ENCODE measurements at places on chromosomes 11 and 22.

DNA sequence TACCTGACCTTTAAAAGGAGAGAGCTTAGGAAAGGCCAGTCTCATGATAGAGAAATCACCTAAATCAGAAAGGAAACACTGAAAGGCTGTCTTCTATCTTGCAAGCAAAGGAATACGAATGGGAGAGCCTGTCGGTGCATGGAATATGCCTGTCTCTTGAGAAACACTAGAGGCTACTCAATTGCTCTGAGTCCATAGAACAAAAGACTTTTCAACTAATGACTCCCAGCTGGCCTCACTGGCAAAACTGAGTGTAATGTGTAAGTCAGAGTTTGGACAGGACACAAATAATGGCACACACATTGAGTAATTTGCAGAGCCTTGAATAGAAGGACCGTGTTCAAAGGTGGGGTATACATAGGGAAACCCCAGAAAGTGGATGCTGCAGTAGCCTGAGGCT, 171.0 kb upstream of the ARHGAP20 start:
- no peak for DNase-seq

DNA sequence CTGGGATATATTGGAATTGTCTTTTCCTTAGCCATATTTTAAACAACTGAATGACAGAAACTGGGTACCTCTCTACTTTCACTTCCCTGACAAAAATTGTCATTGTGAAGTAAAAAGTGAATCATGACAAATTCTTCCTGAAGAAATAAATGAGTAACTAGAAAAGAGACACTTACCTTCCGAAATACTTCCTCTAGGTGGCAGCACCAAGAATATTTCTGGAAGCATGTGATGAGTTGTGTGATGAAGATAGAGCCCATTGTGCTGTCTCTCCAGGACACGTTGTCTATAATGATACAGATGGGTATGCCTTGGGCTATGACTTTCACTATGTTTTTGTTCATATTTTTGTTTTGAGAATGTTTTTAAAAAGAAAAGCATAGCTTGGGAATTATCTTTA, 21.5 kb downstream of the CASP4 start:
- DNase-seq = peak; percentile 63

DNA sequence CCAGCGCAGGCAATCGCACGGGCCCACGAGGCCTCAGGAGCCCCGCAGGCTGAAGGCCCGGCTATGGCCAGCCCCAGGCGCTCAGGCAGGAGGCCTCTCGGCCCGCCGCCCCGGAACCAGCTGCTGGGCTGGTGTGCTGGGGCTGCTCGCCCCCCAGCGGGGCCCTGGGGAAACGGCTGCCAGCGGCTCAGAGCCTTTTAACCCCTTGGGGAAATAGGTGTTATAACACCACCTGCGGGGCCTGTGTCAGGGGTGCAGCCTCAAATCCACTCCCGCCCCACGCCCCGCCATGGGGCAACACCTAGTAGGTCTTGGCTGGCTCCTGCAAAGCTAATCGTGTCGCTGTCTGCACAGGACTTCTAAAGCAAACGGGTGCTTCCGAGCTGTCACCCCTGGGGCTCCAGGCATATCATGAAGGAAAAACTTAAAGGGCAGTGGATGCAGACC, 237.4 kb downstream of the TTC28 start:
- peak; percentile 79 for DNase-seq

DNA sequence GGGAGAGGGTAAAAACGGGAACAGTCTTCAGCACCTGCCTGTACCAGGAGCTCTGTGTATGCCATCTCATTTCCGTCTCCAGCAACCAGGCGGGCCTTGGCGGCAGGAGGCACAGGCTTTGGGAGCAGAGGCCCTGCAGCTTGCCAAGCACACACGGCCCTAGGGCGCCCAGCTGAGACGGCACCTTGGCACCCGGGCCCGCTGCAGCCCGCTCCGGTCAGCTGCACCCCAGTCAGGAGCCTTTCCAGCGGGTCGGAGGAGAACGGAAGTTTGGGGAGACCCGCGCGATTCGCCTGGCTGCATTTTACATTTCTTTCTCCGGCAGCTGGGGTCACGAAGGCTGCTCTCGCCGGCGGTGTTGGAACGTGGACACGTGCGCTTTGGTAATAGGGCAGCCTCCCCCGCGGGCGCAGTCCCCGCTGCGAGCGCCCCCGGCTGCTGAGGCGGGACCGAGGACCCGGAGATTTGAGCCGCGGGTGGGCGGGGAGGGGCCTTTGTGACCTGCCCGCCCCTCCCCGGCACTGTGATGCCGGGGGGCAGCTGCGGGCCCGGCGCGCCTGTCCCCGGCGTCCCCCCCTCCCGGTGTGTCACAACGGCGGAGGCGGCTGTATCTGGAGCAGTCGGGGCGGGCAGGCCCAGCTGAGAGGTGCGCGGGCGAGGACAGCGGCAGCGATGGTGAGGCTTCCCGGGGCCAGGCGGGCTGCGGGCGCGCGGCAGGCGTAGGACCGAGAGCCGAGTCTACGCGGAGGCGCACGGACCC, at the start of gene TUBA8:
TUBA8 (plus strand) TSS at position 616 of the 760 bp plus-strand sequence; CDS start at position 673, 57 bp downstream.
- peak; percentile 21 for DNase-seq

GRCh38 chr22:24134090-24134846, 47.0 kb upstream of the SUSD2 start:
- DNase-seq = no peak

DNA sequence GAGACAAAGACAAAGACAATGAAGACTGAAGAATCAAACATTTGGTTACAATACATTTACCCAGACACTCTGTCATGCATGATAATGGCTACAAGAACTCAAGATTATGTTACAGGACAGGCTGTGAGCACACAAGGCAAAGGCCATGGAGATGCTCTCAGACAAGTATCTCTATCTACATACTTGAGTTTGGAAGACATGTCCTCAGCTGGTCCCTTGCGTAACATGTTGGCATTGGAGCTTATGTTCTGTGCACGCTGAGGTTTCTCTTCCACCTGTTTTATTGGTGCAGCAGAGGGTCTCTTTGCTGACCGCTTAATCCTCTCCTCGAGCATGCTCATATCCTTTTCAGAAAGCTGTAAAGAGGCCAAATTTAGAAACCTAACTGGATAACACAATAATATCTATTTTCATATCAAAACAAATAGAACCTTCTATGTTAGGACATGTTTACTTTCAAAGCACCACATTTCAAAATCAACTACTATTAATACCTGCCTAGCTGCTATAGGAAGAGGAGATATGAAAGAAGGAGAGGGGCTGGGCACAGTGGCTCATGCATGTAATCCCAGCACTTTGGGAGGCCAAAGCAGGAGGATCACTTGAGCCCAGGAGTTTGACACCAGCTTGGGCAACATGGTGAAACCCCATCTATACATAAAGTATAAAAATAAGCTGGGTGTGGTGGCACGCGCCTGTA, 41.6 kb downstream of the F2 start:
- no peak for DNase-seq

DNA sequence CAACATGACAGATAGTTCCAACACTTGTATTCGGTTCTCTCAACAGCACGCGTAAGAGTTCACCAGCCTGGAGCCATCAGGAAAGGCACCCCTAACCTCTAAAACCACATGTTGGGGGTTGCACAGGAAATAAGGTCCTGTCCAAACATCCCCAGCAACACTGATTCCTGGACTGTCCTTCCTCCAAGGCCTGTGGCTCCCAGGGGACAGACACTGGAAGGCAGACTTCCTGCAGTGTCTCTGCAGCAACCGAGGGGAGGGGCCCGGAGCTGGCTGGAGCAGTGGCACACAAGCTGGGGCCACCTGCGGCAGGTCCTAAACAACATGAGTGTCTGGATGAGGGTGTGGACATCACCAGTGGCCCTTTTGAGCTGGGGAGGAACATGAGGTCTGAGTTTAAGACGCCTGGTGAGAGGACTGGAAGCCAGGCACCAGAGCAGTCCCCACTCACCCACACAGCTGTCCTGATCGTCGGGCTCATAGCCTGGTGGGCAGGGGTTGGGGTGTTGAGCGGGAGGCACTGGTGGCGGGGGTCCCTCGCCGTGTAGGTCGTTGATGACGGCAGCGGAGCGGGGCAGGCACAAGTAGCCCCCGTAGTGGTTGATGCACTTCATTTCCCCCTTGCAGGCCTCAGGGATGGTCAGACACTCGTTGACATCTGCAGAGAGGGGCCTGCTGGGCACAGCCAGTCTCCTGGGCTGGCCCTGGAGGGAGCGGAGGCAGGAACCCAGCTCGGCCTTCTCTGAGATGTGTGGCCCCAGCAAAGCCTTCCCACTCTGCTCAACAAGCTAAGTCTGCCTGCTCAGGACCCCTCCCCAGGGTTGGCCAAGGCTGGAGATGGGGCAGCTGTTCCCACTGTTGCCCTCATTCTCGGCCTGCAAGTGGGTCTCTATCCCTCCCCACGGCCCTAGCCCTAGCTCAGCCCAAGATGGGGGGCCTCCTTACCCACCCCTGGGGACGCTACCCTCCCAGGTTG, 1.6 kb downstream of the EFEMP2 start:
- DNase-seq = peak; percentile 73

DNA sequence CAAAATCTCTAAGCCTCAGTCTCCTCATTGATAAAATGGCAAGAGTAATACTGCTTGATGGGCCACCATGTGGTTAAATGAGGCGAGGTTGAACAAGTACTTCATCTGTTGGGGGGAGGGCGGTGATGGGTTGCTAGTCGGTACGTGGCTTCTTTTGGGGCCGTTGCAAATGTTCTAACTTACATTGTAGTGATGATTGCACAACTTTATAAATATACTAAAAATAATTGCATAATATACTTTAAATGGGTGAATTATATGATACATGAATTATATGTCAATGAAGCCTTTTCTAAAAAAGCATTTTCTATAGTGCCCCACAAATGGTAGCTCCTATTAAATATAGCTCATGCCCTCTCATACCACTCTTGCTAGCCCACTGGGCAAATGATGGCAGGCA, 6.5 kb downstream of the MS4A8 start:
- DNase-seq = no peak

DNA sequence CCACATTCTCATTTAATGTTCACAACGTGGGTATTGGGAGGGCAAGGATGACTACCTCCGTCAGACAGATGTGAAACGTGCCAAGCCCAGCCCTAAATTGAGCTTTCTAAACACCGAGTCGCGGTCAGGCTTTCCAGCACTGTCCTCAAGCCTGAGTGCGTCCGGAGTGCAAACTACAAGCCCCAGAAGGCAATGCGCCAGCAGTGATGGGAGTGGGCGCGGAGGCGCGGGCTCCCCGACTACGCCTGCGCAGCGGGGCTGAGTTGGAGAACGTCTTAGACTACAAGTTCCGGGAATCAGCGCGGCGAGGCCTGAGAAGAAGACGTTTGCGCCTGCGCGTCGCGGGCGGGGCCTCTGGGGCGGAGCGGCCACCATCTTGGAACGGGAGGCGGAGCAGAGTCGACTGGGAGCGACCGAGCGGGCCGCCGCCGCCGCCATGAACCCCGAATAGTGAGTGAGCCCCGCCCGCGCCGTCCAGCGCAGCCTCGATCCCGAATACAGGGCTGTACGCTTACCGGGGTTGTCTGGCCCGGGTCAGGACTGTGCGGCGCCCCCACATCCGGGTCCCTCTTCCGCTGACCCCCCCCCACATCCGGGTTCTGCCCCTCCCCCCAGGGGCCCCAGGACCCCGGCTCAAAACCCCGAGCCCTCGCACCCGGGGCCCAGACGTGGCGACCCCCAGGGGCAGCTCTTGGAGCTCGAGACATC, at the start of gene RAB1B:
RAB1B (plus strand) TSS at position 396 of the 708 bp plus-strand sequence; CDS start at position 437, 41 bp downstream.
- DNase-seq = peak; percentile 99

DNA sequence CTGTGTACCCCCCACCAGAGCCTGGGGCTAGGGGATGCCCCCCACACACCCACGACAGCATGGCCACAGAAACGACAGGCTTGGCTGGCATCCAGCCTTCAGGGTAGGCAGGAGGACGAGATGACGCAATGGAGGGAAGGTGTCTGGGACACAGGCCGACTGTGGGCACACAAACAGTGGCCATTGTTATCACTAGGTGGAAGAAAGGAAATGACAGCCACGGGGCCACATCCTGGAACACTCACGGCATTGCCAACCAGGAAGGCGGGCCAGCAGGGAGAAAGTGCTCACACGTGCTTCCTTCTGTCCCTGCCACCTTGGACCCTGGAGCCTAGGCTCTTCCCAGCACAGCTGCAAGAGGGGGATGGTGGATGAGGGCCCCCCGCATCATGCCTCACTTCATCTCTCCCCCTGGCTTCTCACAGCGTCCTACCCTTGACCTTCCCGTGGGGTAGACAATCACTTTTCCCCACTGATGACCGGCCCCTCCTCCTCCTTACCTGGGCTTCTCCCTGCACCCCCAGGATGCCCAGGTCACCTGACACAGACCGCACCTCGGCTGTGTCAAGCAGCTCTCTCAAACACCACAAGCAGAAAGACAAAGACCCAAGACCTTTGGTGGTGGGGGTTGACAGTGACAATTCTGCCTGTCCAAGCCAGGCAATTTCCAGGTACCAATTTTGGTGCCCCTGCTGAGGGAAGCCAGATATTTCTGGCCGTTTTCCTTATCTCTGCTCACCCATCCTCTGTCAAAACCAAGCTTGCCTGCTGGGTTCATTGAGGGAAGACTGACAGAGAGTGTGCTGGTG, 8.6 kb downstream of the PLA2G6 start:
- DNase-seq = no peak

- DNase-seq = no peak
These were observed 432.2 kb downstream of the RAB38 start for GRCh38 chr11:87743007-87743406.

DNA sequence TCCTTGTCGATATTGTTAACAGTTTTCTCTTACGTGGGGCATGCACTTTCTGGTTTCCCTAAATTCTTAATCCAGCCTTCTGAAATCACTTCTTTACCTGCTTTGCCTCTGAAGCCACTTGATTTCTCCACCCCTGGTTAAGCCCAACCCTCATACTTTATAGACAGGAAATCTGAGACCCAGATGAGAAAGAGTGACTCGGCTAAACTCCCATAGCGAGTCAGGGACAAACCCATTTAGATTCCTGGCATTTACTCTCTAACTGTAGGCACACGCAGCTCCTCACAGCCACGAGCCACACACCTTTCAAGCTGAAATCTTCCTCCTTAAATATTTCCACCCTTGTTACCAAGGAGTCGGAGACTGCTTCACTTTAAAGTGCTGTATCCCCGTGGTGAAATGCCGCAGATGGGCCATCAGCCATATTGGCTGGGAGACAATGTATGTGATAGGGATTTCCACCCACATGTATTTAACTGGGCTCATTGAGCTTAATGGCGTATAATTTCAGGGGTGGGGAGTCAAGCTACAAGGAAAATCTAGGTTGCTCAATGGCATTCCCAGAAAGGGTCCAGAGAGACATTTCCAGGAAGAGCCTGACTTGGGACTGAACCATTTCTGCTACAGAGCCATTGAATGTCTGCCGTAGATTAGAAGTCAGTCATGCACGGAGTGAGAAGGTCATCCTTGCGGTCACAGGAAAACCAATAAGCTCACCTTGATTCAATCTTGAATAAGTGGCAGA, 49.9 kb upstream of the GRK3 start:
- peak; percentile 30 for DNase-seq

GRCh38 chr22:34760276-34761008, 305.5 kb upstream of the ISX start:
- no peak for DNase-seq

GRCh38 chr22:45298934-45299505, 10.7 kb upstream of the FAM118A start:
- no peak for DNase-seq

GRCh38 chr22:39490135-39490798, 11.8 kb upstream of the MIEF1 start:
- peak; percentile 74 for DNase-seq

- peak; percentile 31 for DNase-seq
These were observed 160.5 kb upstream of the GRK3 start for GRCh38 chr22:25403811-25404471.
